Left colon (tissue), 2 donors: ENCODE measurements at places on chromosomes 12 and 14.

GRCh38 chr14:51468523-51468922 is 183.2 kb upstream of the FRMD6 start:
- no peak for DNase-seq

- peak; percentile 74 for DNase-seq
Observed at GRCh38 chr12:1496162-1496900, 98.0 kb downstream of the FBXL14 start.

- no peak for DNase-seq
Observed at GRCh38 chr12:12214635-12215131, 52.2 kb downstream of the LRP6 start.

- DNase-seq: no peak
Observed at GRCh38 chr12:50515587-50515986, 10.8 kb downstream of the DIP2B start.

DNA sequence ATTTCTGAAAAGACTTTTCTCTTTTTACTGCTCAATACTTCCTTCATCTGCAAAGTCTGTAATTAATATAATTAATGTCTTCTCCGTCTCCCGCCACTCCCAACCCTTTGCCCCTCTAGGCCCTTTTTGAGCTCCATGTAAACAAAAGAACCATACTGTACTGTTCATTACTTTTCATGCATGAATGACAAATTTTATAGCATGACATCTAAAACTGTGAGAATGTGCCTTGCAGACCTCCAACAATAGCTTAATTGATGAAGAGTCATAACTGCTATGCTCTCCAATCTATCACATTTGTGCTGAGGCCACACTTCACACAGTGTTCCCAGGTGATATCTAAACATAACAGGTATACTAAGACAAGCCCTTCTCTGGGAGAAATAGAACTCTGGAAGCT is 1122.7 kb upstream of the ATXN7L3B start:
- no peak for DNase-seq
